ENCODE measurements at places on chromosomes 6 and 20.

- no peak for DNase-seq
Observed at GRCh38 chr20:44745598-44746366, at the start of gene KCNK15. TSS of gene KCNK15 (plus strand) at chr20:44745865. CDS start at chr20:44745911, 46 bp downstream.

GRCh38 chr20:815914-816606 lies 17.5 kb upstream of the FAM110A start:
- no peak for DNase-seq

DNA sequence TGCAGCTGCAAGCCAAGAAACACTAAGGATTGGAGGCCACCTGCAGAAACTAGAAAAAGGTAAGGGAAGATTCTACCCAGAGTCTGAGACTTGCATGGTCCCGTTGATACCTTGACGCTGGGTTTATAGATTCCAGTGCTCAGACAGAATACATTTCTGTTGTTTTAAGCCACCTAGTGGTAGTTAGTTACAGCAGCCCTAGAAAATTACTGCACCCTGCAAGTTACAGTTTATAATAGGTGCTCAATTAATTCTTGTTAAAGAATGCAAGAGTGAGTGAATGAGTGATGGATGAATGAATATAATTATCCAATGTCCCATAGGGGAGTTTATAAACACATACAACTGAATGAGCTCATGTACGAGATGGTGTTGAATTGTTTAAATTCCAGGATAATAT lies 453.1 kb upstream of the SLC35B3 start:
- DNase-seq = no peak

DNA sequence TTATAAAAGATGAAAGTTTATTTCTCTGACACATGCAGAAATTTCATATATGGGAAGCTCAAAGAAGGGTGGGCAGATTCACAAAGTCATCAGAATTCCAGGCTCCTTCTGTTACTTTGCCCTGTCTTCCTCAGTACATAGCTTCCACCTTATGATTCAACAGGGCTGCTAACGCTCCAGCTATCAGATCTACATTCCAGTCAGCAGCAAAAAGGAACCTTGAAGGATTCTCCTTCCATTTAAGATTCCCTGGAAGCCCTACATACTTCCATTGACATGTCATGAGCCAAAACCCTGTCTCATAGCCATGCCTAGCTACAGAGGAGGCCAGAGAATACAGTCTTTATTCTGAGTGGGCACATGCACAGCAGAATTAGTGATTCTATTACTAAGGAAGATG lies 103.3 kb downstream of the NCR2 start:
- DNase-seq = no peak

- no peak for DNase-seq
Observed at GRCh38 chr20:25750765-25751696, 54.4 kb upstream of the ZNF337 start.

- no peak for DNase-seq
Observed at GRCh38 chr6:127900935-127901334, at the start of gene THEMIS. TSS of gene THEMIS (minus strand) at chr6:127901058. CDS start at chr6:127900932, 126 bp downstream.

- no peak for DNase-seq
Observed at GRCh38 chr6:159099961-159100360, 55.2 kb upstream of the TAGAP start.

DNA sequence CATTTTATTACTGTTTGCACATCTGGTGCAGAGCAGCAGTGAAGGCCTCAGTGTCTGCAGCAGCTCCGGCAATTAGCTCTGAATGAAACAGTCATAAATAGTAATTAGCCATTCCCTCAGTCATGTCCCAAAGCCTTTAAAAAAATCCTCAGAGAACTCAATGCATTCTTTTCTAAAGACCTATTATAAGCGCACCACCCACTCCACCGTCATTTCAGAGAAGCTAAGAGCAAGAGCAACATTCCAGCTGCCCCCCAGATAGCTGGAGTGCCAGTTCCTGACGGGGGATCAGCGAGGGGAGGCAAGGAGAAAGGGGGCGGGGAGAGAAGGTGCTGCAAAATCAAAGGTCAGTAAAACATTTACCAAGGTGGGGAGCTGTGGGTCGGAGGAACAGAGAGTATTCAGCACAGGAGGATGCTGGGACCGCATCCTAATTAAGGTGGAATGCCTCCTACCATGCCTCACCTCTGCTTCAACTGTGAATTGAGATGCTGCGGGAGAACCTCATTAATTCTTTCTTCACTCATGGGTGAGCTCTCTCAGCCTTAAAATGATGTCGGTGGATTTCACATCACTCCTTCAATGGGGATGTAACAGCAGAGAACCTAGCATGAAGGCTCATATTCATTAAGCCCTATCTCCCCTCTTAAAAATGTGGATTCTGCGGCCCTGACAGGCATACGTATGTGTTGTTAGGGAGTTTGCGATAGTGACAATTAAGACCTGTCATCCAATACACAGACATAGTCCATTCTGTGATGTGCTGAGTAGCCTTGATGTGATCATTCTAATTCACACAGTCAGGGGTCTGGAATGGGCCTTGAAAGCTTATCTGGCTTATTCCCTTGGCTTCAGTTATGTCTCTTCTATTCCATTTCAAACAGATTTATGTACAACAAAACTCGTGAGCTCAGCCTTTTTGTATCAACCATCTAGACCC lies 469.5 kb upstream of the NRSN1 start:
- DNase-seq = no peak

DNA sequence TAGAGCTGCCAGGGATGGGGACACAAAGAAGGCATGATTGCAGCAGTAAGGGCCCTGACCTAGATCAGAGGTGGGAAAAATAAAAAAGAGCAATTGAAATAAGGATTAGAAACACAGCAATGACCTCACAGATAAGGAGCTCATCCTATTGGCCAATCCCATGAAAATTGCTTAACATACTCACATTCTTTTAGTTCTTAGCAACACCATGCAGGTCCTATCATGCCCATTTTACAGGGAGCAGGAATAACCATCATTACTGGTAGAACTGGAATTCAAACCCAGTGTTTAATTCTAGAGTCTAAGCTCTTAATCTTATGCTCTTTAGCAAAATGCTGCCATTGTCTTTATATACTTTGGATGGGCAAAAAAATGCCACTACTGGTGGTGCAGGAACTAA lies 267.7 kb downstream of the RNF144B start:
- no peak for DNase-seq

DNA sequence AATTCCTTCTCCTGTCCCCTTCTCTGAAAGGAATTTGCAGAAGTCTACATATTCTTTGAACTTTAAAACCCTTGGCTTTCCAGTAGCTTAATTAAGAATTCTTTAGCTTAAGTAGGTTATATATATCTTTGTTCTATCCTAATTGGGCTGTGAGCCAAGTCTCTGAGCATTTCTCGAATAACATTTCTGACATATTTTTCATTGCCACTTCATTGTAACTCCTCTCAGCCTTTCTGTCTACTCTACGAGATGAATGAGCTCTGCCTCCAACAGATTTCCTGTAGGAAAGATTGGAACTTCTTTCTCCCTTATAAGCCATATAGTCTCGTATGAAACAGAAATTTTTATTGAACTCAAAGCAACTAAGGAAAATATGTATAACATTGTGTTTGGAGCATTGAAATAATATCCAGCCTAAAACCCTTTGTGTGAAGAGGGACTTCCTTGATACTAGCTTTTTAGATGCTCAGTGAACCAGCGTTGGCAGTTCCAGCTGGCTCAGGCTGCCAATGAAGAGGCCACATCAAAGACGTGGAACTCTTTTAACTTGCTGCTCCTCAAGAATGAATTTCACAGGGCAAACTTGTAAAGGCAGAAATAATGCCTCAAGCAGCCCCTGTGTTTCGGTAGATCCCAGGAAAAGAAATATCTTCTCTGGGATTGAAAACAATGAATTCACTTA lies 87.7 kb upstream of the NOX3 start:
- no peak for DNase-seq

DNA sequence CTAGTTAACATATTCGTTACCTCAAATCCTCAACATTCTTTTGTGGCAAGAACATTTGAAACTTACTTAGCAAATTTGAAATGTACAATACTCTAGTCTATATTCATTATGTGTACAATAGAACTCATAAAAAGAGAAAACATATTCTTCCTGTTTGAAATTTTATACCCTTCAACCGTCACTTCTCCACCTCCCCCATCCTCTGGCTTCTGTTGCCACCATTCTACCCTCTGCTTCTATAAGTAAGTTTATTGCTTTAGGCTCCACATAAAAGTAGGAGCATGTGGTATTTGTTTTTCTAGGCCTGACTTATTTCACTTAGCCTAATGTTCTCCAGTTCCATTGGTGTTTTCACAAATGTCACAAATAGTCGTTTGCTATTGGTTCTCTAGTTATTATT lies 205.3 kb downstream of the TENT5A start:
- no peak for DNase-seq

DNA sequence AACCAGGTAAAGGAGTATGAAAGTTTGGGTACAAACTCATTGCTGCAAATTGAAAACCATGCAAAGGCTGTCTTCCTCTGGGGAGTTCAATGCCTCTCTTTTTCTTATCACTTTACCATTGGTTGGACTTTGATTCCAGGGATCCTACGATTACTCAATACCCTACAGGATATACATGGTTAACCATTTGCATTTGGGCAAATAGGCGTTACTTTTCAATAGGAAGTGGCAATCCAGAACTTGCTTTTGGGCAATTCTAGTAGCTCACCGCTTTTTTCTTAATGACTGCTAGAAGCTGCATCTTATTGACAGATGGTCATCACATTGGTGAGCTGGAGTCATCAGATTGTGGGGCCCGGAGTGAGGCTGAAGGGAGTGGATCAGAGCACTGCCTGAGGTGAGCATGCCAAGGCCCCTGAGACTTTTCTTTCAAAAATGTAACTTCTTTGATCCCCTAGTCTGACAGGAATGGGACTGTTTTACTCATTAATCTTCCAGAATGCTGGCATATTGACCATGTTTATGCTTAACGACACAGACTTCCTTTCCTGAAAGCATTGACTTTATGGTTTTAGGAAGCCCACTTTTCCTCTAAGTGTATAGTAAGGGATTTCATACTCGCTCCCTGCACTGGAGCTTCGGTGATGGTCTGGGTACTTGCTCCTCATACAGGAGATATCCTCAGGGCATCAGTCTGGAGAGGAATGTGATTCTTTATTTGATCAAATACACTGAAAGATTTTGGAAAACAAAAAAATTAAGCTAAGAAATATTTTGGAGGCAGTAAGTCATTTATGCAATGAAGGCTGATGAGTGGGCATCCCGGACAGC lies at the start of gene CCR6:
TSS of gene CCR6 (plus strand) at position 270 of the 831 bp plus-strand sequence. CDS start 13,039 bp downstream, outside the sequence.
- no peak for DNase-seq

DNA sequence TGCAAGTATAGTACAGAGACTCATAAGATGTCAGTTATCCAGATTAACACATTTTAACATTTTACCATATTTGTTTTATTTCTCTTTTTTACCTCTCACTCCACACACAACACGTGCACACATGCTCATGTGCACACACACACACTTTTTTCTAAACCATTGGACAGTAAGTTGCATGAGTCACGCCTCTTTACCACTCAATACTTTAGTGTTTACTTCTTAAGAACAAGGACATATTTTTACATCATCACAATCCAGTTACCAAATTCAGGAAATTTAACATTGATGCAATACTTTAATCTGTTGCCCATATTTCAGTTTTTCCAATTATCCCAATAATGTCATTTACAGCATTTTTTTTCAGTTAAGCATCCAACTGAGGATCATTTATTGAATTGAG lies 109.0 kb downstream of the RIN2 start:
- no peak for DNase-seq

GRCh38 chr6:118764766-118765165 lies 113.4 kb upstream of the CEP85L start:
- DNase-seq = no peak

DNA sequence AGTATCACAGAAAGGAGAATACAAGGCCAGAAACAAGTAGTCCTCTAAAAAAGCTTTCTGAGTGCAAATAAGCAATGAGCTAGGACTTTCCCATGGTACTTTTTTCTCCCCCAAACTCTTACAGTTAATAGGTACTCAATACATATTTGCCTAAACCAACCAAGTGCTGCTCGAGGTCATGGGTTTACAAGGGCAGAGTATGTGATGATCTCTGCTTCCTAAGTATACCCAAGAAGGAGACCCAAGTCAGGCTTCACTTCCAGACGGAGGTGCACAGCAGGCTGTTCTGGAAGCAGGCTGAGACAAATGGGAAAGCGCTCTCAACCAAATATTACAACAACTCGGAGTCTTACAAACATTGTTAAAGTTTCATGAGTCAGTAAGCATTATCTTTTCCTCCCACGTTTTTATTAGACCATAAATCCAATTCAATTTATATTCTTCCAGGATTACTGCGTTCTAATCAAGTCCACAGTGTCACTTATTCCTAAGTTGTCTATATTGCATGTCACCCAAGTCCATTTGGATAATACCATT lies 8.1 kb downstream of the FYN start:
- no peak for DNase-seq

- DNase-seq = no peak
Observed at GRCh38 chr6:135319819-135320218, 138.7 kb downstream of the MYB start.

GRCh38 chr6:122143813-122144601 lies 255.4 kb upstream of the HSF2 start:
- DNase-seq = no peak

DNA sequence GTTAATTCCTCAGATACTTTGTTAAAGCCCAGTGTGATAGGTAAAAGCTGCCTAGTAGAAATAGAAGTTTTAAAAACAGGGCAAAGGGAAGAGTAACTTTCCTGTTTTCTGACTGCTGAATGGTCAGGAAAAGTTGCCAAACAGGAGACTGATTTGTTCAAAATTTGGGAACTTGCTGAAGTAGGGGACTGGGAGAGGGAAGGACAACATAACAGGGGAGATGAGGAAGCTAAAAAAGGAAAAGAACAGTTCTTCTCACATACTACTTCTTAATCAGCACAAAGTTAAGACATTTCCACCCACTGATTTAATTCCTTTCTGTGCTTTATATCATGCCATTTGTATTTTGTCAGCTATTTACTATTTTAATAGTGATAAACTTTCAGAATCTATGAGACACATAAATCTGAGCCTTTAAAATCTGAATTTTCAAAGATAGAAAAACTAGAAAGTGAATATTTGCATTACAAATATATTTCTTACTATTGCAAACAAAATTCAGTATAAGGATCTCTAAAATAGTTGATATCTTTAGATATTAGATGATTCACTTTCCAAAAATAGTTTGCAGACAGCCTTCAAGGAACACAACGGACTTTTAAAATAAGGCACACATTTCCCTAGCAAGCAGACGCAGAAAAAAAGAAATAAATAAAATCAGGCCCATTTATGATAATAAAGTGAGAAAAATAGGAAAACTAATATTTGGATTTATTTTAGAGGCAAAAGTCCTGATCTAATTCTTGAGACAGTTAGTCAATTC lies 36.9 kb upstream of the SLC16A10 start:
- DNase-seq = no peak

- DNase-seq = no peak
Observed at GRCh38 chr6:113293423-113293740, 563.8 kb upstream of the MARCKS start.

- peak; percentile 41 for DNase-seq
Observed at GRCh38 chr6:111076024-111076695, 11.1 kb upstream of the SLC16A10 start.

DNA sequence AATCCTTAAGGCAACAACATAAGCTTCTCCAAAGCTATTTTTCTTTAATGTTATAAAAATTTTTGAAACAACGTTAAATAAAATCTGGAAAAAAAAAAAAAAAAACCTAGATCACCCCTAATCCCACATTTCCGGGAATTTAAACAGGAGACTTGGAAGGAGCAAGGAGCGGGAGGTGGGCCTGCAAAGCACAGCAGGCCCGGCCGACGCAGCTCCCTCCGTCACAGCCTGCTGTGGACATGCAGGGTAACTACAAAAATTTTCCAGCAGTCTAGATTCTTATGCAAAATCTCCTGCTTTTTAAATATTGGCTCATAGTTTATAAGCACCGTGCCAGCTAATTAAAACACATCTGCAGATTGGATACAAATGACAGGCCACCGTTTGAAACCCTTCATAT lies 23.5 kb downstream of the FOXF2 start:
- no peak for DNase-seq

- DNase-seq = no peak
Observed at GRCh38 chr20:13687815-13688214, 49.1 kb upstream of the TASP1 start.

All from kidney epithelial cell (primary cell).